ELF-1 (cell line): ENCODE measurements at places on chromosomes 1 and 21.
A peak's percentile ranks its signal among the peaks of the same experiment; 100 is the strongest.

DNA sequence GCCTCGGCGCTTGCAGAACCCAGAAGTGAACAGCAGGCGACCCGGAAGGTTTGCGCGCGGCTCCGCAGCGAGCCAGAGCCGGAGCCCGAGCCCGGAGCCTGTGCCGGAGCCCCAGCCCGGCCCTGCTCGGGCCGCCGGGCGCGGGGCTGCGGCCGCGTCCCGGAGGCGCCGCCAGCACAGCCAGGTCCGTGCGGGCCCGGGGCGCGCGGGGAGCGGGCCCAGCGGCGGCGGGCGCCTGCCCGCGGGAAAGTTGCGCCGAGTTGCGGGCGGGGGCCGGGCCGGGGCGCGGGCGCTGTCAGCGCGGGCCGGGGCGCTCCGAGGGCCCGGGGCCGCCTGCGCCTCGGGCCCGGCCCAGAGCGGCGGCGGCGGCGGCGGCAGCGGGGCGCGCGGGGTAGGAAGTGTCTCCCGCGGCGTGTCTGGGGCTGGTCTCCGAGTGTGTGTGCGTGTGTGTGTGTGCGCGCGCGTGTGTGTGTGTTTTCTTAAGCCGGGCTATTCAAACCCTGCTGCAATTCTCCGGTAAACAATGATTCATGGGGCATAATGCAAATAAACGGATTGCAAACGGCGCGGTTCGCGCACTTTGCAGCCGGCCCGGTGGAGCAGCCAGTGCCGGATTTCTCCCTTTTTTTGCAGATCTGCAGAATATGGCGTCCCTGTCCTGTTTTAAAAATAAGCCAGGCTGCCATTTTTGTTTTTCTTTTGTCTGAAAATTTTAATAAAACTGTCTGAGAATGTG lies at the start of gene ZNF362:
TSS of gene ZNF362 (plus strand) at position 22 of the 736 bp plus-strand sequence. CDS start 14,083 bp downstream, outside the sequence.
- DNase-seq = peak; percentile 48

DNA sequence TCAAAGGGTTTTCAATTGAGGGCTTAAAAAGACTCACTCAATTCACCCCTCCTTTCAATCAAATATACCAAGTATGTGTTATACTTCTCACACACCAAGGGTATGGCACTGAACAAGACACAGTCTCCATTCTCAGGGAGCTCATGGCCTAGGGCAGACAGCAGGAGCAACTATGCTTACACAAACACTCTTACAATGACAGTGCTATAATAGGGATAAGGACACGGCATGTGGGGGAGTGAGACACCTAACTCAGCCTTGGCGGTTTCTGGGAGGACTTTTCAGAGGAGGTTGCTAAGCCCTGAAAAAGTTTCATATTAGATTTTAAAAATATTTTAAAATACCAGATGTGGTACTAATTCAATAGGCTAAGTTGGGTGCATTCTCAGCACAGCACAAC lies 22.7 kb upstream of the SYT6 start:
- DNase-seq = no peak

- DNase-seq = no peak
These were observed at the start of gene PERM1 for GRCh38 chr1:981955-982558. TSS of gene PERM1 (minus strand) at chr1:982093. CDS start at chr1:981029, 1,064 bp downstream.

DNA sequence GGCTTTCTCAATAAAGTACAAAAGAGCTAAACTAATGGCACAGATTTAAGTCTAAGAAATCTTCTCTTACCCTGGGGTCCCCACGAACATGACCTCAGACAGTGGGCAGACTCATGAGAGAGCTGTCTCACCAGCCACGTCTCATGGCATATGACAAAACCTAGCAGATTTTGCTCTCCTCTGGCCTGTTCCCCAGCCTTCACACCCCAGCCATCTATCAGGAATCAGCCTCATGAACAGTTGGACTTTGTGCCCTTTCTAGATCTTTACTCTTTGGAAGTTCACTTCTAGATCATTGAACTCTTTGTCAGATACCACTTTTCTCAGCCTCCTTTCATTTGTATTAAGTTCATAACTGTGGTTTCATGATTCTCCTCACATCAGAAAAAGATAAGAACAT lies 14.2 kb upstream of the HSD3B1 start:
- no peak for DNase-seq

DNA sequence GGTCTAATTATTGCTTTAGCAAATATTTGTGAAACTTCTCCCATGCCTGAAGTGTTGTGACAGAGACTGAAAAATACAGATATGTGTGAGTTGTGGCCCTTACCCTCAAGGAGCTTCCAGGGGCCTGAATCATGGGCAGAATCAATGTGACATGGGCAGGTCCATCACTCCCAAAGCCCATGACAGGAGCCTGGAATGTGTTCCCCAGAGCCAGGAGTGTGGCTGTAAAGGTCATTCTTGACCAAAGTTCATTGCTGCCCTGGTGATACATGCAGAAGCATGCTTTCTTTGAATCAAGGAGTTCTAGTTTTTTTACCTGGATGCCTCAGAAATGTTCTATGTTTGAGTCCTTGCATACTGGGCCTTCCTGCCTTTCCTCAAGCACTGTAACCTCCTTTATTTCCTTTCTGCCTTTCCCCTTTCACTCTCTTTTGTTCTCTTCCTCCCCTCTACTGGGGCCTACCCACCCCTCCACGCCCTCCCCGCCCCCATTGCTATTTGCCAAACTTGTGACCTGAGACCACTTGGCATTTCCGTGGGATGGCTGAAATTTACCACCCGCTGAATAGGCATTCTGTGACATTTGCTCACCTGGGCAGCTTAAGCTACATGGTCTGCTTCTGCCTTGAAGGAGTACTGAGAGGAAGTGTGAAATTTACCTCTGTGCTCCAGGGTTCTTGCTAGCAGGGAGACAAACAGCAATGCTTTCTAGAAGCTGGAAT lies 19.7 kb downstream of the PBX1 start:
- no peak for DNase-seq

DNA sequence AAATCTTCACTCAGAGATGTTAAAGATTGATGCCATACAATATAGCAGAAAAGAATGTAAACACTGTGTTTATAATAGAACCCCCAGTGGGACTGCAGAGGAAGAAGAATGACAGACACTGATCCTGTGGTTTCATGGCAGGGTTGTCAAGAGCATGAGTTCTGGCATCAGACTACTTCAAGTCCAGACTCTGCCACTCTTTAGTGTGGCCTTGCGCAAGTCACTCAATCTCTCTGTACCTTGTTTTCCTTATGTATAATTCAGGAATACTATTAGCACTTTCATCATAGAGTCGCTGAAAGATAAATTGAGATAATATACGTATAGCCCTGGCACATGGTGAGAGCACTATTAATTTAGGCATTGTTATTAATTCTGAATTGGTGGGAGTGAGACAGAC lies 38.5 kb upstream of the BCL9 start:
- no peak for DNase-seq

DNA sequence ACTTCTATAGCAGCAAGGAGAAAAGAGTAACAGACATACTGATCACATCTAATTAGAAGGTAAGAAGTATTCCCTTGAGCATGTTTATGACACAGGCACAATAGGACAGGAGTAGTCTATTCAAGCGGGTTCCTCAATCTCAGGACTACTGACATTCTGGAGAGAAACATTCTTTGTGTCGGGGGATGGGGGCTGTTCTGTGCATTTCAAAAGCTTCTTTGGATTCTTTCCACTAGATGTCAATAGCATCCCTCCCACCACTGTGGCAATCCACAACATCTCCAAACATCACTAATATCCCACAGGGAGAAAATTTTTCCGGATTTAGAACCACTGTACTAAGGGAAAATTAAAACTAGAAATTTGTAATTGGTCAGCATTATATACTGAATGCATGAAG lies 56.9 kb downstream of the ADAMTS5 start:
- peak; percentile 64 for DNase-seq

GRCh38 chr21:37769656-37770055 lies 146.6 kb downstream of the KCNJ6 start:
- DNase-seq = no peak

DNA sequence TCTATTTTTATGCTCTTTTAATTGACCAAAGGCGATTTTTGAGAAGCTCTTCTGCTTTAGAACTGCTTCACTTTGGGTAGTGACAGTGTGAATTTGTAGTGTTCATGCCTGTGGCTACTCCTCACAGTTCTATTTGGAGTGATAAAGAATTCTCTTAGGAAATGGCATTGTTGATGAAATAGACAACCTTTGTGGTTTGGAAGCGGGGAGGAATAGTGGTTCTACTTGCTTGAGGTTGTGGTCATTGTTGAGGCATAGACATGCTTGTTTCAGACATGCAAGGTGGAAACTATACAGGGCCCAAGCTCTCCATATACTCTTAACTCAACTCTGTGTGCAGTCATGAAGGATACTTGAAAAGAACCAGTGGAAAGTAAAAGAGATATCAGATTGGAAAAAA lies 481.1 kb upstream of the NEGR1 start:
- DNase-seq = no peak

GRCh38 chr1:86018283-86018923 lies 138.2 kb downstream of the COL24A1 start:
- peak; percentile 65 for DNase-seq

DNA sequence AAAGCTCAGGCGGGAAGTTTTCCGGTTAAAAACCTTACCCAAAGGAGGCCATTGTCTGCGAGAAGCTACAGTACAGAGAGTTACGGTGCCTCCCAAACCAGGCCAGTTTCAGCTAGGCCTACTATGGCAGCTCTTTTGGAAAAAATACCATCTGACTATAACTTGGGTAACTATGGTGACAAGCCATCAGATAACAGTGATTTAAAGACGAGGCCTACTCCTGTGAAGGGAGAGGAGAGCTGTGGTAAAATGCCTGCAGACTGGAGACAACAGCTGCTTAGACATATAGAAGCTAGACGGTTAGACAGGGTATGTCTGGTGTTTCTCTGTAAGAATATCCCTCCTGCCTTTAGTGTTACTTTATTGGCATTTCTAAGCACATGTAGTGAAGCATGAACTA lies 165.9 kb downstream of the LRRC40 start:
- DNase-seq = no peak

DNA sequence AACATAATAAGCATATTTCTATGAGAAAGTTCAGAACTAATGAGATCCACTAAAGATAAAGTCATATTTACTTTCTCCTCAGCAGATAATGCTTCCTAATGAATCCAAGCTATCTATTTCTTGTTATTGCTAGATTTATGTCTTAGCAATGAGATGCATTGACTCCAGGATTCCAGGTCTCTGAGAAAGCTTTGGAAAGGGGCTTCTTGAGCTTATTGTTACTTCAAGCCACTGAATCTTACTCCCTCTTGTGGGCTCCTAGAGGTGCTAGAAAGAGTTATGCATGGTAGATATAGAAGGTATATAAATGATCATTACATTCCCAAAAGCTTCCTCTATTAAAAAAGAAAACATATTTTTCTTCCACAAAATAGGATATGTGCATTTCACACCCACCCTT lies 246.4 kb upstream of the ADAMTS5 start:
- DNase-seq = no peak

DNA sequence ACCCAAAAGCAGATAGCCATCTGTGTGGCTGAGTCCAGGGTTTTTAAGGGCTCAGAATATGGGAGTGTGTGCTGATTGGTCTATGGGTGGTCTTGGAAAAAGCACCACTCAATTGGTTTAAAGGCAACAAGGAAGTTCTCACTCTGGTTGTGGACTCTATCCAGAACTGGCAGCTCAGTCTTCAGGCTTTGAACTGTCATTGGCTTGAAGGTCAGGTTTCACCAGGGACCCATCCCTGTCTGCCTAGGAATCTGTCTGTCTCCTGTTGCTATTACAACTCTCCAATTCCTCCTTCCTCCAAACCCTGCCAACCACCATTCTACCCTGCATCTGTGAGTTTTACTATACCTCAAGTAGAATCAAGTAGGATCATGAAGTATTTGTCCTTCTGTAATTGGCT lies 341.7 kb upstream of the ADGRL2 start:
- no peak for DNase-seq

- no peak for DNase-seq
These were observed 28.9 kb upstream of the GPR137B start for GRCh38 chr1:236113324-236114032.

DNA sequence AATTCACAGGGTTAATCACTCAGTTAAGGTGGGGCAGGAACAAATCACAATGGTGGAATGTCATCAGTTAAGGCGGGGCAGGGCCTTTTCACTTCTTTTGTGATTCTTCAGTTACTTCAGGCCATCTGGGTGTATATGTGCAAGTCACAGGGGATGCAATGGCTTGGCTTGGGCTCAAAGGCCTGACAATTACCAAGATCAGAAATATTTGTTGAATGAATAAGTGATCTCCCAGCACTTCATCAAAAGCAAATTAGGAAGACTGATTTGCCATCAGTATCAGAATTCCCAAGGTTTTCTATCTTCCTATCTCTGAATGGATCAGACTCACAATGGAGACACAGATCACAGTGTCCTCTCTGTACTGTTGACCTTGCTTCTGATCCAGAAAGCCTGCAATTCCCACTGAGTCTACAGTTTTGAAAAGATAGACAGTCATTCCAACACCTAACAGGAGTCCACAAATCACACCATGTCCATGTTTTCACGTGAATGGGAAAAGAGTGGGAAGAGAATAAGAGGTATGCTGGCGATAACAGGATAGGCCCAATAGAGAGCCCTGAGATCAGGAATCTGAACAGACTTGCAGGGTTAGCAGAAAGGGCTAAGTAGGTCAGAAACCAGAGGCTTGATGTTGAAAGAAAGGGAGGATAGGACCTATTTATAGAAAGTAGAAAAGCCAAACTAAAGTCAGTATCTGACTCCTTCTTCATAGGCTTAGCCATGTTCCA lies 75.3 kb downstream of the KCNK1 start:
- DNase-seq = no peak

DNA sequence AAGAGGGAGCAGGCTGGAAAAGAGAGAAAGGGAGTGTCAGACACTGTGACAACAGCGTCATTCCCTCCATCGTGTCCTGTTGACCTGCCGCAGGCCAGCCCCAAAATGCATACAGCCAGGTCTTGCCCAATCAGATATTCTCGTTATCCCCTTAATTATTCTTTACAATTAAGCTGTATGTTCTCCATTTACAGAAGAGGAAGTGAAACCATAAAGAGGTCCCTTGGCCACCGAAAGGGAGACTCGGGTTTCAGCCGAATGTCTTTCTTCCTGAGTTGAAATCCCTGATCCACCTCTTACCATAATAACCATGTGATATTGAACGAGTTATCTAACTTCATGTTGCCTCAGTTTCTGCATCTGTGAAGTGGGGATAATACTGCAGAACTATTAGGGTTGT lies 70.5 kb downstream of the IGSF21 start:
- no peak for DNase-seq

DNA sequence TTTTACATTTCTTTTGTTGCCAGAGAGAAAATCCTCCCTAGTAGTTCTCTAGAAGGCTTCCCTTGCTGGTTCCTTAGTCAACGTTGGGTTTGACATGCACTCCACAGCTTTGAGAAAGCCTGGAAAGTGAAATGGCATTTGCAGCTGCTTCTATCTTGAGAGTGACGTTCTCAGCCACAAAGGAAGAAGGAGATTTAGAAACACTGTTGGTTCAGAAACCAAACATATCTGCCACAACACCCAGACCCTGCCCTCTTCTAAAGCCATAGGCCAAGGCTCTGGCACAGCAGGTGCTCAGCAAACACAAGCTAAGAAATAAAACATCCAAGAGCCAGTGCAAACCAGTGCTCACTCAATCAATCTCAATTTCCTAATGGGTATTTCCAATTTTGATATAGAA lies 121.4 kb downstream of the CCDC185 start:
- DNase-seq = no peak
